ENCODE measurements at places on chromosomes 2 and 18.
A peak's percentile ranks its signal among the peaks of the same experiment; 100 is the strongest.

DNA sequence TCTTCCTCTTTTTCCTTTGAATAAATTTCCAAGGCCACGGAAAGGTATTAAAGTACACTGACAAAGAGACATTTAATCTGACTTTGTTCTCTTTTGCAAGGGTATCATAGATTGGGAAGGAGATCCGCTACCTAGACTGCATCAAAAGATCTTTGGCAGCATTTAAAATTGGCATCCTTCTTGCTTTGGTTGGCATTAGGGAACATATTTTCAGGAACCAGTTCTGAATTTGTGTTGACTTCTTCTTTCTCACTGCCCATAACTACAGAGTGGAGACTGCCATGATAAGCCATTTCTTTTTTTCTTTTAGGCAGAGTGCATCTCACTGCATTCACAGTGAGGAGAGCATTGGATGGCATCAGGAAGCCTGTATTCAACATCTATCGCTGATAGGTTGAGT lies 83.4 kb downstream of the DOCK10 start:
- no peak for DNase-seq

- no peak for DNase-seq
Measured at GRCh38 chr18:64287926-64288325, 139.0 kb upstream of the LINC00305 start.

GRCh38 chr2:122780251-122780650 lies 1024.8 kb downstream of the TSN start:
- DNase-seq: no peak

GRCh38 chr18:76465630-76466409 lies 29.2 kb downstream of the ZNF516 start:
- no peak for DNase-seq

DNA sequence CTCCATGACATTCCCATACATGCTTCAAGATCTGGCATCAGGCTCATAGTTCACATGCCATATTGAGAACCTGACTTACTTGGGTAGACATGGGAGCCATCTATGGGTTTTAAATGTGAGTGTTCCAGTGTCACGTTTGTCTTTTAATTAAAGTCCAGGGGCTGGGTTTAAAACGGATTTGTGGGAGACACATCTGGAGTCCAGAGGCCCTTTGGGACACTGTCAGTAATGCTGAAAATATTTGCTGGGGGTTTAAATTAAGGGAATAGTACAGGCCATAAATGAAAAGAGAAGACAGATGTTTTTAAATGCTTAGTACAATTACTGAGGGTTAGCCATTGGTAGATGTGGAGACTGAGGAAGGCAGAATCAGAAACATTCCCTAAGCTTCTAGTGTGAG lies 478.0 kb downstream of the PID1 start:
- DNase-seq: no peak

DNA sequence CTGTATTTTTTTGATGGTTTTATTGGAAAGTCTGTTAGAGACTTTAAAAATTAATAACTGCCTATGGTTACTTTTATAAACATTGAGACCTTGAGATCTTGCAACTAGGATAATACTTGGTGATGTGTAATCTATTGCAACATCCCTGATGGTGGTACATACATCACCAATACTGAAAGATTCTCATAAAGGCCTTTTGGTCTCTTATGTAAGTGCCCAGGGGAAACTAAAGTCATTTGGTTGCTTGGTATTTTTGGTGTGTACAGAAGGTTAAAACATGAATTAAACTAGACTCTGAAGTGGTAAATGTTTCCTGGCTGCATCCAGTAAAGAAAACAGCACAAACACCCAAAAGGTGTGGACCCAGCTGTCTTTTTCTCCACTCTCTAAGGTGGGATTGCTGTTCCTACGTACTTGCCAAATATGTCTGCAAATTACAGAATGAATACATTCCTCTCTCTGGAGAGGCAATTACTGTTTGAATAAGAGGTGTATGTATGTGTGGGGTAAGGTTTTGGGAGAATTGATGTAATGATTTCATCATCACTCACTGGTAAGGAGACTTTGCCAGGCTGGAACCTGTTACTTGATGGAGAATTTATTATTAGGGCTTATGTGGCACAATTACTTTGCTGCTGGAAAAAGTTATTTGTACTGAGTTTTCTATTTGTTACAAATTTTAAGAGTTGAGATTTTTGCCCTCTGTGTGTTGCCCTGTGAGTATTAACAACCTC lies 3.6 kb downstream of the B3GNT2 start:
- no peak for DNase-seq

GRCh38 chr2:54899576-54900200 lies 150.6 kb downstream of the RTN4 start:
- DNase-seq: peak; percentile 97

- peak; percentile 46 for DNase-seq
Measured at GRCh38 chr2:26892922-26893524, 45.1 kb downstream of the DPYSL5 start.

- no peak for DNase-seq
Measured at GRCh38 chr2:165833156-165833555, 39.1 kb upstream of the GALNT3 start.

- DNase-seq: no peak
Measured at GRCh38 chr18:74625157-74625556, 27.5 kb downstream of the ZNF407 start.

- DNase-seq: no peak
Measured at GRCh38 chr18:31658670-31659575, 25.5 kb downstream of the B4GALT6 start.

DNA sequence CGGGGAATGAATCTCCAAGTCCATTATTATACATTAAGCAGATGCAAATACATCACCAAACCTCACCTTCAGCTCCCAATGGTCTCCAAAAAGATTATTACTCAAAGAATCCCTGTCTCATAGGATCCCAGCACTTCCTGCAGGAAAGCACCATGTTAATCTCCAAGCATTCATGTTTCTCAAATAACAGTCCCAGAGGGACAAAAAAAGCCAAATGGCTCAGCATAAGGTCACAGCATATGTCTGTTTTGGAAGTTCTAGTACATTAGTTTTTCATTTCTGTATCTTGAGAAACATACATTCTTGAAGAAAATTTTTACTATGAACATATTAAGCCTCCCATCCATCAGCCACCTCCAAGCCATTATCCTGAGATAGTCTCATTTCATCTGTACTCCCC lies 103.3 kb downstream of the METTL4 start:
- no peak for DNase-seq

GRCh38 chr2:177169810-177170514 lies 42.6 kb upstream of the HNRNPA3 start:
- DNase-seq: no peak

- DNase-seq: no peak
Measured at GRCh38 chr2:44931198-44931780, 10.2 kb upstream of the SIX3 start.

- DNase-seq: no peak
Measured at GRCh38 chr2:178264211-178264610, 69.9 kb downstream of the OSBPL6 start.

DNA sequence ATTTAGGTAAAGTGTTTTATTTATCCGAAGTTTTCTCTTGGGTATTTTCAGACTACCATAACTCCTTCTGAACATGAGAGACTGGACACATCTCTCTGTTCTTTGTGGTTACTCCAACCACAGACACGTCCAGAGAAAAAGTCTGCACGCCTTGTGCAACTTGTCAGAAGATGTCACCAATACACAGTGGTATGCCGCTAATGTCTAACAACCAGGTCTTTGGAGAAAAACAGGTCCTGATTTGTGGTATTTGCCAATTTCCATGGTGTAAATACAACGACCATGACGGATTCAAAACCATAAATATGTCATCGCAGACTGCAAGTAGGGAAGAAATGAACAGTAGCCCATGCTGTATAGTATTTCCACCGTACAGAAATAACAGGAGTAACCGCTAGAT lies 620.6 kb upstream of the ID2 start:
- no peak for DNase-seq

DNA sequence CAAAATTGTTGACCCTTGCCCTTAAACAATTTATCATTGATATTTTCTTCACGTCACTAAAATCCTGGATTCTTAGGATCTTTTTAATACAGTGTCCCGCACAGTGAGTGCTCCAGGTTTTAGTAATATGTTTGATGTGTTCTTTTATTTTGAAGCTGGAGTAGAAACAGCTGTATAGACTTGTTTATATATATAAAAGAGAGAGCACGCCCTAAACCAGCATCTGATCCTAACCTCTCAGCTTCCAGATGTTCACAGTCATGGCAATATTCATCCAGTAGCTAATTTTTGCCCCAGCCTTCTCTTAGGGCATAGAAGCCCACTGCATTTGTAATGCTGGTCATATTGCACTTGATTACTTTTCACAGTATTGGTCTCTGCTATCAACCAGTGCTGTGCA lies 170.0 kb upstream of the EPAS1 start:
- DNase-seq: no peak

GRCh38 chr2:25492726-25493125 lies 151.0 kb upstream of the DNMT3A start:
- DNase-seq: no peak

DNA sequence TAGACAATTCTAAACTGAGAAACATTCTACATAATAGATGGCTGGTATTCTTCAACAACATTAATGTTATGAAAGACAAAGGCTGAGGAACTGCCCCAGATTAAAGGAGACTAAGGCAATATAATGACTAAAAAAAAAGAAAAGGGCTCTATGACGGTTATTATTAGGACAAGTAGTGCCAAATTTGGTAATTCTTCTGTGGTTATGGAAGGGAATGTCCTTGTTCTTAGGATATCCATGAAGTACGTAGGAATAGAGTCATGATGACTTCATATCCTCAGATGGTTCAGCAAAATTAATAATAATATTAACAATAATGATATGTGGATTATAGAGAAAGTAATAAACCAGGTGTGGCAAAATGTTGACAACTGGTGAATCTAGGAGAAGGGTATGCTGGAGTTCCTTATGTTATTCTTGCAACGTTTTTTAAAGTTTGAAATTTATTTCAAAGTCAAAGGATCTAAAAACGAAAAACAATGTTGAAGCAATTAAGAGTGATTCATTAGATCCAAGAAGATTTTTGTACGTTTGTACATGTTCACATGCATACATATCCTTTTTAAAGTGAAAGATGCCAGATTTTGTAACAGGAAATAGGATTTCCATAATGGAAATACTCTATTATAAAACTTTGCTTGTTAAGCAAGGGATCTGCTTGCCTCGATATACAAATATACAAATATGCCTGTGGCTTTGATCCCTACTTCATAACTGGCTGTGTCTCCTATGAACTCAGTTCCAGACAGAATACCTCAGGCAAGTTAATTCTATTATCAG lies 27.7 kb upstream of the STRN start:
- no peak for DNase-seq

DNA sequence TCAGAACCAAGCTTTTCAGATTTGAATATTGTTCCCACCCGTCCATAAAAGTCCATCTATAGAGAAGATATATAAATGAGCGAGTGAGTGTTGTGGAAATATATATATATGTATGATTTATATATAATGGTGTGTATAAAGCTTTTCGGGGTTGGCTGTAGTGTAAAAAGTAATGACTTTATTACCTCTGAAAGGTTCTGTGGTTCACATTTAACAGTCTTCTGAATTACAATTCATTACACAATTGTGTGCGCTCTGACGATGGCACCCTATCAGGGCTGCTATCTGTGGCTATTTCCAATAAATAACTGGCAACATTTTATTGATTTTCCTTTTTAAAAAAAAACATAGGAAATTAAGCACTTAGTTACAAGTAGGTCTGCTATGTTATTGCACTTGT lies 2.7 kb upstream of the BCL11A start:
- no peak for DNase-seq

DNA sequence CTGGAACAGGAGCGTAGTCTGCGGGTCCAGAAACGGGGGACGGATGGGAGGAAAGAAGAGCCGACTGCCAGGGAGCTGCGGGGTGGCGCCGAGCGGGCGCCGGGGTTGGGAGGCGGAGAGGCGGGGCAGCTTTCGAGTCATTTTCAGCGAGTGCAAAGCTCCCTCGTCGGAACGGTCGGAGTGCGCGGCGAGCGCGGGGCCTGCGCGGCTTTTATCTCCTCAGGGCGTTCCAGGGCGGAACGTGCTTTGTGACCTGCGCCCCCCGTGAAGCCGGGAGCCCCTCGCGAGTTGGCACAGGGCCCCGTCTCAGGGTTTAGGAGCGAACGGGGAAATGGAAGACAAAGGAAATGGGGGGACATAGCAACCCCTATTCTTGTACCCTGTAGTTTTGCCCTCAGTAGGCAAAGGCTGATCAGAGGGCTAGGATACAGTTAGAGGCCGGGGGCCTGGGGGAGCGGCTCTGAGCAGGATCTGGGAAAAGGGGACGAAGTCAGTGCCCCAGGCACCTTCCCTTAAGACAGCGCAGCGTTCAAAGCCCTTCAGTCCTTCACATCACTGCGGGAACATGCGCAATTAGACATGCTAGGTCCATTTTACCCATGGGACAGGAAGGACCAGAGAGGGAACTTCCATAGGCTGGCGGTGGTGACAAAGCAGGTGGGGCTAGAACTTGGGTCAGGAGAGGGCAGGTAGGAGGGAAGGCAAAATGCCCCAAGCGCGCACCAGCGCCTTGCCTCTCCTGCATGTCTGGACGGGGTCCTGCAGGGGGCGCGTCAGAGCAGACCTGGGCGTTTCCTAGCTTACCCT lies 60.1 kb upstream of the IL1RL1 start:
- DNase-seq: no peak

DNA sequence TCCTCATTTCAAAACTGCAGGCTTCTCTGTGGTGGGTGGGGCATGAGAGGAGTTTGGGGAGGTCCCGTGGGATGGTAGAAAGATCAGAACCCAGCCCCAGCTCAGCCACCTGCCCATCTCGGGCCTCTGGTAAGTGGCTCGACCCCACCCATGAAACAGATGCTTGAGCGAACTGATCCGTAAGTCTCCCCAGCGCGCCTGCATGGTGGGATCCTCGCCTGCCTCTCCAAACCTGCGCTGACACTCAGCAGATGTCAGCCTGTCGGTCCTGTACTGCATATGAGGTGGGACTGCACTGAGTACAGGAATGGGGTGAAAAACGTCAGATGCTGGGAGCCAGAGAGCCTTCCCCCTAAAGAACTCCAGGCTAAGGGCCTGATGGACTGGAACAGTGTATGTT lies 15.9 kb upstream of the RPL31 start:
- no peak for DNase-seq

DNA sequence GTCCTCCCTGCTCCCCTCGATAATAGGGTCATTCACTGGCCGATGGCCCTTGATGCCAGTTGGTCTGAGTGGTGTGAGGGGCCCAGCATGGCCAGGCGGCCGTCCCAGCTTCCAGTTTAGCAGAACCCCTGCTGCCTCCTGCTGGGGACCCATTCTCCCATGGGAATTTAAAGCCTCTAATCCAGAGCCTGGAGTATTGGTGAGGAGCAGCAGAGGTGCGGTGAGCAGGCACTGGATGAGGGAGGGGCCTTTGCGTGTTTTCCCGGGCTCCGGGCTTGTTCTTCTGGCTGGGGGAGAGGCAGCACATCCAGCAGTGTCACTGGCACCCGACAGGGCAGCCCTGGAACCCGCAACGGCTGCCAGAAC lies 17.4 kb downstream of the KCNIP3 start:
- no peak for DNase-seq

- no peak for DNase-seq
Measured at GRCh38 chr2:12507295-12507694, 209.4 kb upstream of the TRIB2 start.

- no peak for DNase-seq
Measured at GRCh38 chr2:242056026-242056425, 186.5 kb downstream of the RTP5 start.

All from NCI-H1694 treated with DMSO at 0.1 percent for 48 hours (cell line).